ENCODE measurements at places on chromosomes 1 and 21.

DNA sequence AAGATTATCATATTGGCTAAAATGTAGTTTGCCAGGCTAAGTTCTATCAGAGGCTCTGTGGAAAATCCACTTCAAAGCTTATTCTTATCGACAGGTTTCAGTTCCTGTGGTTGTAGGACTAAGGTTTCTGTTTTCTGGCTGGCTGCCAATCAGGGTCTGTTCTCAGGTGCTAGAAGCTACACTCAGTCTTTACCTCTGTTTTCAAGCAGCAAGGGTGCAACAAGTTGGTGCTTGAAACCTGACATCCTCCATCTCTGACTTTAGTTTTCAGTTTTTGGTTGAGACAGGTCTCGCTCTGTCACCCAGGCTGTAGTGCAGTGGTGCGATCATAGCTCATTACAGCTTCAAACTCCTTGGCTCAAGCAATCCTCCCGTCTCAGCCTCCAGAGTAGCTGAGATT is 15.3 kb upstream of the TMCO2 start:
- DNase-seq: peak; percentile 73

DNA sequence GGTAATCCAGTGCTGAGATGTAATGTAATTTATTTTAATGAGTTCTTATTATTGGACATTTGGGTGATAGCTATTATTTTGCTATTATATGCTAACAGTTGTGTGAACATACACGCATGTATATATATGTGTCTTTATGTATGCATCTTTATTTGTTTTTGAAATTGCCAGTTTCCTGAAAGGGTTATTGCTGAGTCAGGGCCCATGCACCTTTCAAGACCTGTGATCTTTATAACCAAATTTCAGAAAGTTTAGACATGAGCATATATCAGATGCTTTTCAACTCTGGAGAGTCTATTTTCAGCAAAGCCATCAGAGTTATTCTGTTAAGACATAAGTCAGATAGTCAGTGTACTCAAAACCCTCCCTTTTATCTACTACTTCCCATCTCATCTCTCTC is 265.6 kb upstream of the GREM2 start:
- DNase-seq: no peak

- no peak for DNase-seq
These were observed 80.2 kb upstream of the KLHDC7A start for GRCh38 chr1:18400347-18401102.

DNA sequence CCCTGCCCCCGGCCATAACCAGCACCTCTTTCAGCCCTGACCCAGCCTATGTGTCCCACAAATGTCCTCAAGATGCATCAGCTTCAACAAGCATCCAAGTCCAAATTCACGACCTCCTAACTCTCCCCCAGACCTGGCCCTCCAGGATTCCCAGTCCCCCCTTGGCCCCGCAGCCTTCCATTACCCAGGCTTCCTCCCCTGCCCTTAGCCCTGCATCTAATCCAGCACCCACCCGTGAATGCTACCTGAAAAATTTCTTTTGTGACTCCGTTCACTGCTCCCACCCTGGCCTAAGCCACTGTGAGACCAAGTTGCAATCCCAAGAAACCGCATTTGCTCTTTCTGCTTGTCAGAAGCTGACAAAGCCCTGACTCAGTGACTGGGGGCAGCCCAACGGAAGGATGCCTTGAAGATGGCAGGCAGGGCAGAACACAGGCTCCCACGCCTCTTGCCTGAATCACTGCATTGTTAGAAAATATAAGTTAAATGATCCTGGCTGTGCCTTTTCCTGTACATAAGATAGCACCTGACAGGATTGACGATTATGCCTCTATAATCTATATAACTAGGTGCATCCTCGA is 939 bp upstream of the MFAP2 start:
- DNase-seq: no peak

DNA sequence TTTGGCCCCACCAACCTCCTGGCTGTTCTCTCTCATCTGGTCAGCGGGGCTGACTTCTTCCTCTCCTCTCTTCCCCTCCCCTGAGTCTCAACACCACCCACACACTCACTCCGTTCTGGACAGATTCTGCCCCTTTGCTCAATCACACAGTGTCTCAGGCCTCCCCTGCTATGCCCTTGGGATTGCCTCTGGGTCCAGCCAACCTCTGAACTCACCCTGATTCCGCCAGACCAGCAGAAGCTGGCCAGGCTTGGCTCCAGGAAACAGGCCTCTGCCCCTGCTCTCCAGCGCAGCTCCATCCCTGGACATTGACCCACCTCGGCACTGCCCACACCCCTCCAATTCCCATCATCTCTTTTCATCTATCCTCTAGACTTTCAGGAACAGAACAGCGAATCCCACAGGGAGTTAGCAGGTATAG is 22.1 kb downstream of the AHDC1 start:
- no peak for DNase-seq

- no peak for DNase-seq
These were observed 943 bp downstream of the ERRFI1 start for GRCh38 chr1:8025061-8025670.

GRCh38 chr21:33111577-33111976 is 41.6 kb downstream of the OLIG1 start:
- DNase-seq: no peak

DNA sequence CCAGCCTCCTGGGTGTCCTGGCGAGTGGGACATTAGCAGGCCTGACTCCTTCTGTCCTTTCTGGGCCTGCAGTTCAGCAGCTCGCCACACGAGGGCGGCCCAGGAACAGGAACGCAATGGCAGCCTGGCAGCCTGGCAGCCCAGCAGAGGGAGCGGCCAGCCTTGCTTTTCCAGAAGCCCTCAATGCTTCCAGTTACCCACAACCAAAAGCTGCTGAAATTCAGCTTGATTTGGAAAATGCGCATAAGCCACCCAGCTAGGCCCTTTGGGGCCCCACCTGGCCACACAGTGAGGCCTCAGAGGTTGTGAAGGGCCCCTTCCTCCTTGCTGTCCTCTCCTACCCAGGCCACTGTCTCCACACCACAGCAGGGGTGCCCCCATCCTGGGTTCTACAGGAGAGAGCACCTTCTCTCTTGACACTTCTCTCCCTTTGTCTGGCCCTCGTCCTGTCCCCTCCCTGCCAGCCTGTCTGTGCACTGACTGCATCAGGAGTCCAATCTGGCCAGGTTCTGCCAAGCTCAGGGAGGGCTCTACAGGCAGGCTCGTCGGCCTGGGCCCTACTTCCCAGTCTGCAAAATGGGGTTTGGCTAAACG is 103.4 kb upstream of the VAMP3 start:
- DNase-seq: peak; percentile 87

- DNase-seq: no peak
These were observed 1646.5 kb downstream of the MRPL39 start for GRCh38 chr21:23960769-23961168.

GRCh38 chr1:208157769-208158168 is 86.4 kb downstream of the PLXNA2 start:
- no peak for DNase-seq

- DNase-seq: no peak
These were observed 29.6 kb upstream of the FMO2 start for GRCh38 chr1:171155484-171155883.

- peak; percentile 58 for DNase-seq
These were observed 7.5 kb downstream of the MYOC start for GRCh38 chr1:171644805-171645483.
